Activated CD8-positive, alpha-beta memory T cell treated with anti-CD3 and anti-CD28 coated beads for 1 hour (primary cell): ENCODE measurements at places on chromosomes 12 and 14.

DNA sequence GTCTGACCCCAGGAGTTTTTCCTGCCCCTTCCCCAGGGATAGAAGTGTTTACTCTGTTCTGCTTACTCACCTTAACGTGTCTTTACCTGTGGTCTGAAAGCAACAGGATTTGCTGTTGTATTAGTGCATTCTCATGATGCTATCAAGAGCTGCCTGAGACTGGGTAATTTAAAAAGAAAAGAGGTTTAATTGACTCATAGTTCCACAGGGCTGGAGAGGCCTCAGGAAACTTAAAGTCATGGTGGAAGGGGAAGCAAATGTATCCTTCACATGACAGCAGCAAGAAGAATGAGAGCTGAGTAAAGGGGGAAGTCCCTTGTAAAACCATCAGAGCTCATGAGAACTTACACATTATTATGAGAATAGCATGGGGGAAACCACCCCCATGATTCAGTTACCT is 240.4 kb downstream of the SNAPC1 start:
- DNase-seq = no peak

- DNase-seq = no peak
Measured at GRCh38 chr12:132834181-132834711, 5.6 kb upstream of the GOLGA3 start.

DNA sequence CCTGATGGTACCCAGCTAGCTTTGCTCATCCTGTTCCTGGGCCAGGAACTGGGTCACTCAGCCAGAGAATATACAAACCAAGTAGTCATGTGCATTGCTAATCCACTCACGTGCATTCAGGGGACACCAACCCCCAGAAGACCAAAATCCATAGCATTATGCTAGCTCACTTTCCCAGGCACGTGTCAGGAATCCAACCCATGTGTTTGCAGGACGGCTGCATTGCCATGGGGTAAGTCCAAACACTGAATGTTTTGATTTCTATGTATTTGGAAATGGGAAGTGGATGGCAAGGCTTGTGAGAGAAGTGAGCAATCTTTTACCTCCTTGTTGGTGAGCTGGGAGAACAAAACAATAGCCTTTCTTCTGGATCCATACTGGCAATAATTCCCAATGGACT is 87.1 kb upstream of the FOXN3 start:
- DNase-seq = no peak

GRCh38 chr14:77837926-77838325 is 38.0 kb downstream of the ADCK1 start:
- DNase-seq = no peak

DNA sequence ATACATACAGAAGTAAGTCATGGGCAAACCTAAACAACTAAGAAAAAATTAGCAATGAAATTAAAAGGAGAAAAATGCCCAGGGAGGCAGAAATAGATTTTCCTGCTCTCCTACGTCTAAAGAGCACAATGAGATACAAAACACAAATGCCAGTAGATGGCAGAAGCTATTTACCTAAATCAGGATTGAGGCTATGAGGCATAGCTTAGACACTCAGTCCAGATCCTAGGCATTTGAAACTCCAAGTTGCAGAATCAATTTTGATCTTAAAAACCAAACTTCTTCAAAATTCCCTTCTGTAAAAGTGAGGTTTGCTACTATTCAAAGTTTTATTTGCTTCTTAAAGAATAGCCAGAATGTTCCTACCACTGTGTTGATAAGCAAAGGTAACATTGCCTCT is 368.6 kb downstream of the DAD1 start:
- no peak for DNase-seq

DNA sequence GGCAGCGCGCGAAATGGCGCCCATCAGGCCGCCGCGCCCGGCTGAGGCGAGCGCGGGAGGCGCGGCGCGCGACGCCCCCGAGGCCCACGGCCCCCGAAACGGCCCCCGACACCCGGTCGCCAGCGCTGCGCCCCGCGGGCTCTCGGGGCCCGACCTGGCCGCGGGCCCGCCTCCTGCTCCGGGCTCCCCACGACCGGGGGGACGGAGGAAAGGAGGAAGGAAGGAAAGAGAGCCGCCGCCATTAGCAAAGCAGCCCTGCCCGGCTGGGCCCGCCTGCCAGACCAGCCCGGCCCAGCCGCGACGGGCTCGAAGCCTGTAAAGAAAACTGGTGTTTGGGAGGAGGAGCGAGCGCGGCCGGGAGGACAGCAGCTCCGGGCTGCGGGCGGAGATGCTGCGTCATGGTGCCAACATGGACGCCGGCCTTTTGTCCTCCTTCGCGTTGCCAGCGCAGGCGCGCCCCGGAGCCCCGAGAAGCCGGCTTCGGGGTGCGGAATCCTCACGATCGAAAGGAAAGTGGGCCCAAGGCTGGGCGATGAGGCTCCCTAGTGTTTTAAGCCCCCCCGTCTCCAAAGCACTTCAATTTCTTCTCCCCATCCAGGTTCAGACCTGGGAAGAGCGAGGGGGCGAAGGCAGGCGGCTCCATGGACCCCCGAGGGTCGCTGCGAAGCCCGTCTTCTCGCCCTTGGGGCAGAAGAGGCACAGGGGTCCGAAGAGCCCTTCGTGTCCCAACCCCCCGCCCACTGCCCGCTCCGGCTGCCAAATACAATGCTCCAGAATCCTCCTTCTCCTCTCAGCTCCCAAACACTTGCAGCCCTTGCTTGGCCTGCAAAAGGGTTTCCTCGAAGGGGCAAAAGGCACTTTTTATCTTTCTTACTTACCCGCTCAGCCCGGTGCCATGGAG is 2.9 kb upstream of the SETD1B start:
- DNase-seq = no peak

GRCh38 chr12:28898038-28898437 is 251.0 kb upstream of the FAR2 start:
- no peak for DNase-seq

DNA sequence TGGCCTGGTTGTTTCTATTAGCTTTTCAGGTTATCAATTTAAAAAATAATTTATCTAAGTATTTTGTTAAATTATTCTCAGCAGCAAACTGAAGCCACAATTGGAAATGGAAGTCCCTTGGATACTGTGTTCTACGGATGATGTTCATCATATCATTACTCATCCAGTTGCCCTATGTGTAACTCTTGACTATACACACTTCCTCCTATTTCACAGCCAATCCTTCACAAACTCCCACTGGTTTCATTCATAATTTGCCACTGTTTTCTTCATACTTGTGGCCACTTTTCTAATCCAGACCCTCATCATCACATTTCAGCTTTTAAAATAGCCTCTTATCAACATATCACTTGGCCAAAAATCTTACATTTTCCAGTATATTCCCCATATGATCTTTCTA is 84.0 kb downstream of the CATSPERB start:
- DNase-seq = no peak

DNA sequence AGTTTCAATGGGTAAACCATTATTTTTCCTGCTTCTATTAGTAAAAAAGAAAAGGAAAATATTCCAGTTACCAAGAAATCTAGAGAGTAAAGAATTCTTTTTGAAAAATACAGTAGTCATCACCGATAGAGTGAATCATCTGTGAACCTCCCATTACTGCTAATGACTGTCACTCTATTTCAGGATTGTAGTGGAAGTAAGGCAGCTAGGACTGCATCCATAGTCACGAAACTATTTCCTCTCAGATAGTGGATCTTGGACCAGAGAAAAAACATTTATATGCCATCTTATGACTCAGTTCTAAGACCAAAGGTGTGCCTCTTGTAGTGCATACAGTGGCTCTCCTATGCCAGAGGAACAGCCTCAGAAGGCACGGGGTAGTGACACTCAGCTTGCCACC is 173.9 kb upstream of the PLEKHA5 start:
- no peak for DNase-seq

DNA sequence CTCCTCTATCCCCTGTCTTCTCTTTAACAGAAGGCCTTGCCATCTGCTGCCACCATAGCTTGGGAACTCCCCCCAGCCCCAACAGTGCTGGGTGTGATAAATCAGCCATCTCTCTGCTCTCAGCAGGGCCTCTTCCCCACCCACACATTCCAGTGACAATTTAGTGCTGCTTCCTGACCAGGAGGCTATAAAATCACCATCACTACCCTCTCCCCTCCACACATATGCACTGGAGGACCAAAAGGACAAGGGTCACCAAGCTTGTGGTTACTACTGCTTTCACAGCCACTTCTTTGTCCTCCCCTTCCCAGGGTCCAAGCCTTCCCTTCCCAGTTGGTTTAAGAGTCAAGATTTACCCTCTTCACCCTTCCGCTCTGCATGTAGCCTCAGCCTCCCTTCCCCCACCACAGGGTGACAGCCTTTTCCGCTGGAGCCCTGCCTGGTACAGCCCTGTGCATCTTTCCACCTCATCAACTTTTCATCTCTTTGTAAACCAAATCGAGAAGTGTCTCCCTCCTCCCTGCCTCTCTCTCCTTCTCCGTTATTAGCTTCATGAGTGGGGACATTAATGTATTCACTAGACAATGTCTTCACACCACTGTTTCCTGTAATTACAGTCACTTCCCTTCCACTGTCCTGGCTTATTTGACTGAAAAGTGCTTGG is 9.4 kb downstream of the PSMB5 start:
- no peak for DNase-seq

GRCh38 chr14:69027242-69027913 is 48.3 kb upstream of the ACTN1 start:
- DNase-seq = no peak

DNA sequence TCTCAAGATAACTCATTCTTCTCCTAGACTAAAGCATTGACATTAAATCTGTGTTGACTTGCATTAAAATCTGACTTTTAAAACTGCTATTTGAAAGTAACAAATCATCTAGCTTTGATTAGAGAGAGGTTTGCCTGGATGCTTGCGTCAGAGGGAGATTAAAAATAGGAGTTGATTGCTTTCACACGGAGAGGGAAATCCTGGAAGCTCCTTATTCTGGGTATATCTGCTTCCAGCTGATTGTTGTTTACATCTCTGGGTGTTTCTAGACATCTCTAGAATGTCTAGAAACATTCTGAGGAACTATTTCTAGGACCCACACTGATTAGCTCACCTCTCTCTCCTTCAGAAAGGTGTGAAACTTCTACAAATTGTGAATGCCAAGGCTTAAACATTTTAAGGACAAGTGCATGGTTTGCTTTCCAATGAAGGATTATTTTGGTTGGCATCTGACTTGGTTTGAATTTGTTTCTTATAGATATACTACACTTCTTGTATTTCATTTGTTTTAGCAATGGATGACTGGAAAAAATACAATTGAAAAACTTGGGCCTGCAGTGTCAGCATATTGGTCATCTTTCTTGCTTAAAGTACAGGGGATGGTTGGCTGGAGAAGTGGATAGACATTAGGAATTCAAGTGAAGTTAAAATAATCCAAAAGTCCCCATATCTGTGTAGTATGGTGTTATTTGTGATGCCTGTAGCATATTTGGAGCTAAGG is 2.1 kb downstream of the DIP2B start:
- DNase-seq = no peak

- DNase-seq = no peak
Measured at GRCh38 chr12:106841510-106842302, 67.2 kb downstream of the RIC8B start.

- DNase-seq = peak; percentile 77
Measured at GRCh38 chr14:106268013-106268727, 741.8 kb downstream of the TMEM121 start.

DNA sequence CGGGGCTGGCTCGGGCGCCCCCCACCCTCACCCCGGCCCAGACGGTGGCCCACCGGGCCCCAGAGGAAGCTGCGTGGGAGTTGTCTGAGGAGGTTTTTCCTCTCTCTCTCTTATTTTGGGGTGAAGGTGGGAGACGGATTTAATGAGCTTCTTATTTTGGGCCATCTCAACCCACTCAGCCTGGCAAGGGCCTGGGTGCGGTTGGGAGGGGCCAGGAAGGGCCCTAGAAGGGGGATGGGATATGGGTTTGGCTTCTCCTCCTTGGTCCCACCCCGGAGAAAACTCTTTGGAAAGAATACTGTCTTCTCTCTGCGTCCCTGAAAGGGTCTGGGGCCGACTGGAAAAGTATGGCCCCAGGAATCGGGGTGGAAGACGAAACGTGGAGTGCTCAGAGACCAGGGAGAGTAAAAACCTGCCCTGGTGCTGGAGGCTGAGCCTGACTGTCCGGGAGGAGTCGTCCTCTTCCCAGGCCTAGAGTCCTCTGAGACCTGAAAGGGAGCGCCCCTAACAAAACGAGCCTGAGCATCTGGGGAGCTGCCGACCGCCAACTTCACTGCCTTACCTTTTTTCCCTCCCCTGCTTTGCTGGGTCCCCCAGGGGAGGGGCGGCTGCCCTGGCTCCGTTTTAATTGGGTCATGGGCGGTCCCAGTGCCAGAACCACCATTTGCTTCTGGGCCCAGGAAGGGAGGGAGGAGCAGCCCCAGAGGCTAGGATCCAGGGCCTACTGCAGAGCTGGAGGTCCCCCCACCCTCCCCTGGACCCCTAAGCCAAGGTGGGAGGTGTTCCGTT is 1.6 kb downstream of the MMP14 start:
- DNase-seq = no peak

- DNase-seq = no peak
Measured at GRCh38 chr12:92717202-92717601, 14.4 kb downstream of the PLEKHG7 start.

GRCh38 chr12:103036581-103037214 is 79.2 kb downstream of the ASCL1 start:
- DNase-seq = no peak

DNA sequence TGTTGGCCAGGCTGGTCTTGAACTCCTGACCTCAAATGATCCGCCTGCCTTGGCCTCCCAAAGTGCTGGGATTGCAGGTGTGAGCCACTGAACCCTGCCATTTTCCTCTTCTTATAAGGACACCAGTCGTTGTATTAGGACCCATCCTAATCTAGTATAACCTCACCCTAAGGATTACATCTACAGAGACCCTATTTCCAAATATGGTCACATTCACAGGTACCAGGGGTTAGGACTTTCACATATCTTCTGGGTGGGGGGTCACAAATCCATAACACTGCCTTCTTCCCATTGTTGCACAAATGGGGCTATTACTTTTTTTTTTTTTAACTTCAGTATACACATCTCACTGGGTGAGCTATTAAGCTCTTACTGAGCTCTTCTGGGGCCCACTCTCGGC is 38.6 kb downstream of the ARF6 start:
- no peak for DNase-seq

DNA sequence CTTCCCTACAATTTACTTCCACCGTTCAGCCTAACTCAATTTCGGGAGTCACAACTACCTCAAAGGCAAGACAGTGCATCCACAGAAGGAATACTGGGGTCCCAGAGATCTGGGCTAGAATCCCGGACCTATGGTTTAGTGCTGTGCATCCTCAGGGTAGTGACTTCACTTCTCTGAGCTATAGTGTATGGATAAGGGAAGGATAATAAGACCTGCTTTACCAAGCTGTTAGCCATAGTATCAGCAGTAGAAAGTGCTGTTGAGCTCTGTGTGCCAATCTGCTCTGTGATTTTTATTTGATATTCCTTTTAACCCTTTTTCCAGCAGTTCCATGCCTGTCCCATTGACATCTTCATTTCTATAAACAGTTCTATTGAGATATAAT is 1044.3 kb downstream of the BCL11B start:
- no peak for DNase-seq

GRCh38 chr12:52661668-52662067 is 9.7 kb upstream of the KRT2 start:
- no peak for DNase-seq
